ENCODE measurements at places on chromosomes 12 and 14. TPM values are rescaled to one million over a fixed set of nuclear protein-coding genes. Genes with fewer than 3 reads are reported as not detected.
A peak's percentile ranks its signal among the peaks of the same experiment; 100 is the strongest.

The EFCAB11 gene
- total RNA-seq = 8.1 TPM

The MMP19 gene
- 9.6 TPM for total RNA-seq

GRCh38 chr14:51069055-51069454 is 25.9 kb downstream of the TRIM9 start:
- H3K4me1 ChIP-seq = no peaks in the 10 kb centered on the region
- no peak overlapping the region for H3K27ac ChIP-seq

GRCh38 chr12:563250-563781 is 99.9 kb downstream of the NINJ2 start:
- H3K4me3 ChIP-seq = no peak overlapping the region
- no peak for DNase-seq

DNA sequence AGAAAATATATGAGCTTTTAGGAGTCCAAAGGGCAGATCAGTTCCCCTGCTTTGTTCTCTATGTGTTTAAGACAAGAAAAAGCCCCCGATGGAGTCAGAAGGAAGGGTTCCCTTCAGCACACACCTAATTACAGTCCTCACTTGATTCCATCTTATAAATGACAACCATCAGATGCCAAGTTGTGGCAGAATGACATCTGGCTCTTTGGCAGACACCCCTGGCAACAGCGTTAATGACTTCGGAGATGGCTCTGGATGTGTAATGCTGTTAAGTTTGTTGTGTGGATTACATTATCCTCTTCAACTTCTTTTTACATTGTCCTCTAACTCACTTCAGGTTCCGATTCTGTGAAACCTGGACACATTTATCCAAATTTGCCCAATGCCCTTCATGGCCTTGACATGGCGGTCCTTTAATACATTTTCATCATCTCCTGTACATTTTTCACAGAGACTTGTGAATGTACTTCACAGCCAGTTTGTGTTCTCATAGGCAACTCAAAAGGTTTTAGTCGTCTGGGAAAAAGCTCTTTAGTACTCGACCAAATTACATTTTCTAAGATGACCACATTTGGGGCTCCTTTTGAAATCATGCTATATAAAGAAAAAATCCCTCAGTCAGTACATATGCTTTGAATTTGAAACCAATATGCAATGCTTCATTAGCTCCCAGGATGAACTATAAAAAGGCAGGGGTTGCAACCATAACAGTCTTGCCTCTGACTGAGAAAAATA is 667.8 kb downstream of the NOVA1 start:
- H3K4me3 ChIP-seq = no peak overlapping the region
- peaks cover 6% of the 10 kb centered on the region for H3K4me1 ChIP-seq
- DNase-seq = peak; percentile 63
- H3K27ac ChIP-seq = no peak overlapping the region

DNA sequence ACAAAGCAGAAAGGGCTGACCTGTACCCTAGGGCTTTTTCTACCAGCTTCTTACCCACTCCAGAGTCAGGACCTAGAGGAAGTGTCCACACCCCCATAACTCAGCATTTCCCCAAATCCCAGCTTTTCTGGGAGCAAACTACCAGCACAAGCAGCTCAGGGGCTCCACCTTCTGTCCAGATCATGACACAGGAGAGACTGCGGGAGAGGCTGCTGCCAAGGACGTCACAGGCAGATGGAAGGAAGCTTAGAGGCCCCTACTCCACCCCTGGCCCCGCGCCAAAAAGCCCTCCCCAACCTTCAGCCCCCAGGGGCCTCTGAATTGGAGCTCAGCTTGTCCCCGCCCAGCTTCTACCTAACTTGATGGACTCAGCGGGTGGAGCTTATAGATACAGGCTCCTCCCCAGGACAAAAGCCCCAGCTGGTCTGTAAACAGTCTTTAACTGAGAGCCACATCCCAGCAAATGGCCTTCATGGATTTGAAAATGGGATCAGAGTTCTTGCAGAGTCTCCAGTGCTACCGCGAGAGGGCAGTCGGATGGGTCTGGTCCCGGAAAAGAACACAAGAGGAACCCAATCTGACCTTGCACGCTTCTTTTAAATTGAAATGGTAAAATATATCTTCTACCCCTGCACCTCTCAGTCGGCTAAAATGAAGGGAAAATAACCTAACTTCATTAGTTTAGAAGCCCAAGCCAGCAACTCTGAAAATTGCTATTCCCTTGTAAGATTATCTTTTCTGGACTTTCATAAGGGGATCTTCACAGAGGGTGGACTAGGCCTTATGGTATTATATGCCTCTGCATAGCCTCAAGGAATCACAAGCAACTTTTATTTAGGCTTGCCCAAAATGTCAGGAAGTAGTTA is 6.8 kb upstream of the BAZ2A start:
- H3K4me3 ChIP-seq = no peak overlapping the region
- peaks cover 32% of the 10 kb centered on the region for H3K36me3 ChIP-seq
- DNase-seq = peak; percentile 100
- H3K27me3 ChIP-seq = no peaks in the 10 kb centered on the region
- peaks cover 14% of the 10 kb centered on the region for H3K4me1 ChIP-seq
- H3K27ac ChIP-seq = peak overlapping the region; percentile 77

- H3K36me3 ChIP-seq = peaks cover 13% of the 10 kb centered on the region
- no peak overlapping the region for H3K4me3 ChIP-seq
- H3K27ac ChIP-seq = no peak overlapping the region
Measured at GRCh38 chr12:2550561-2551411, 244.0 kb upstream of the FKBP4 start.

- no peak overlapping the region for H3K4me3 ChIP-seq
- no peak overlapping the region for H3K27ac ChIP-seq
- no peaks in the 10 kb centered on the region for H3K36me3 ChIP-seq
- no peaks in the 10 kb centered on the region for H3K4me1 ChIP-seq
- no peaks in the 10 kb centered on the region for H3K27me3 ChIP-seq
Measured at GRCh38 chr14:21543521-21543960, 17.4 kb upstream of the SALL2 start.

GRCh38 chr14:23604675-23605170 is 26.1 kb upstream of the JPH4 start:
- no peak overlapping the region for H3K27ac ChIP-seq
- no peaks in the 10 kb centered on the region for H3K4me1 ChIP-seq
- no peaks in the 10 kb centered on the region for H3K36me3 ChIP-seq
- DNase-seq = no peak
- H3K4me3 ChIP-seq = no peak overlapping the region

- no peaks in the 10 kb centered on the region for H3K27me3 ChIP-seq
- H3K36me3 ChIP-seq = no peaks in the 10 kb centered on the region
- DNase-seq = no peak
Measured at GRCh38 chr14:51209457-51209856, 30.6 kb upstream of the TMX1 start.

DNA sequence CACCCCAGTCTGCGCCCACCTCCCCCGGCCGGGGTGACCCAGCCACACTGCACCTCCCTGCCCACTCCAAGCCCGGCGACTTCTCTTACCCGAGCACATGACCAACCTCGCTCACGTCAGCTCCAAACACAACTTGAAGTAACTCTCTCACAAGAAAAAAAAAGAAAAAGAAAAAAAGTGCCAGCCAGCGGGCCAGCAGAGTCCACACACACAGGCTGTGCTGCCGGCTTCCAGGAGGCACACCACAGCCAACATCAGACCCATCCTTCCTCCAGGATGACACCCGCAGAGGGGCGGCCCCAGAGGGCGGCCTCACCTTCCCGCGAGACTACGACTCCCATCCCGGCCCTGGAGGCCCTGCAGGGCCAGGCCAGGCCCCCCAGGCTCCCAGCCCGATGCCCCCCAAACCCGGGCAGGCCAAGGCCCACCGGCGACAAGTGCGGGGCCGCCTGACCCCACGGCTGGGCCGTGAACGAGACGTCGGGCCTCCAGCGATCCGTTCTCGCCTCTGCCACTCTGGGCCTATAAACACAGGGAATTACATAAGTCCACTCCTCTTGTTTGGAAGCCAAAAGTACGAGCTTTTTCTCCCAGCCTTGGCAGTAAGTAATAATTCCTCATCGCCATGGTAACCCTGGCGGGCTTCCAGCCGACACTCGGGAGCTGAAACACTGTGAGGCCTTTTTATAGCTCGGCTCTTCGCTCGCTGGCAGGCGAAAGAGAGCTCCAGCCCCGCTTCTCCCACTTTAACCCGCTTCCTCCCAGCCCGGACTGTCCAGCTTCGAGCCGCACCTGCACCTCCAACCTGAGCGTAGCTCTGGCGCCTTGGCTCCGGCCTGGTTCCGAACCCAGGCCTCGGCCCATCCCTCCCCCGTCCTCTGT is 49.1 kb downstream of the NCOR2 start:
- H3K4me1 ChIP-seq = peaks cover 30% of the 10 kb centered on the region
- no peak overlapping the region for H3K4me3 ChIP-seq
- H3K27me3 ChIP-seq = no peaks in the 10 kb centered on the region
- peak overlapping the region; percentile 94 for H3K27ac ChIP-seq
